Stimulated activated CD4-positive, alpha-beta T cell treated with anti-CD3 and anti-CD28 coated beads, TNF-alpha, amount 100 ng/mL, for 4 hours (primary cell): ENCODE measurements at places on chromosomes 7 and 10.

DNA sequence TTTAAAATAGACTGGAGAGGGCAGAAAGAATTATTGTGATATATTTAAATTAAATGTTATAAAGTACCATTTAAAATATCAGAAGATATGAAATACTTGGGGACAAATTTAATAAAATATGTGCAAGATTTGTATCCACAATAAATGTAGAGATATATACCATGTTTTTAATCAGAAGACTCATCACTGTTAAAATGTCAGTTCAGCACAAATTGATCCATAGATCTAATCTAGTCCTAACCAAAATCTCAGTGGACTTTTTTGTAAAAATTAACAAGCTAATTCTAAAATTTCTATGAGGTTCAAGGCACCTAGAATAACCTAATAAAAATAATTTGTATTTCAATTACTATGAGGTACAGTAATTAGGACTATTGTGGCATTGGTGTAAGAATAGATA lies 96.4 kb downstream of the CTNNA3 start:
- DNase-seq = no peak

DNA sequence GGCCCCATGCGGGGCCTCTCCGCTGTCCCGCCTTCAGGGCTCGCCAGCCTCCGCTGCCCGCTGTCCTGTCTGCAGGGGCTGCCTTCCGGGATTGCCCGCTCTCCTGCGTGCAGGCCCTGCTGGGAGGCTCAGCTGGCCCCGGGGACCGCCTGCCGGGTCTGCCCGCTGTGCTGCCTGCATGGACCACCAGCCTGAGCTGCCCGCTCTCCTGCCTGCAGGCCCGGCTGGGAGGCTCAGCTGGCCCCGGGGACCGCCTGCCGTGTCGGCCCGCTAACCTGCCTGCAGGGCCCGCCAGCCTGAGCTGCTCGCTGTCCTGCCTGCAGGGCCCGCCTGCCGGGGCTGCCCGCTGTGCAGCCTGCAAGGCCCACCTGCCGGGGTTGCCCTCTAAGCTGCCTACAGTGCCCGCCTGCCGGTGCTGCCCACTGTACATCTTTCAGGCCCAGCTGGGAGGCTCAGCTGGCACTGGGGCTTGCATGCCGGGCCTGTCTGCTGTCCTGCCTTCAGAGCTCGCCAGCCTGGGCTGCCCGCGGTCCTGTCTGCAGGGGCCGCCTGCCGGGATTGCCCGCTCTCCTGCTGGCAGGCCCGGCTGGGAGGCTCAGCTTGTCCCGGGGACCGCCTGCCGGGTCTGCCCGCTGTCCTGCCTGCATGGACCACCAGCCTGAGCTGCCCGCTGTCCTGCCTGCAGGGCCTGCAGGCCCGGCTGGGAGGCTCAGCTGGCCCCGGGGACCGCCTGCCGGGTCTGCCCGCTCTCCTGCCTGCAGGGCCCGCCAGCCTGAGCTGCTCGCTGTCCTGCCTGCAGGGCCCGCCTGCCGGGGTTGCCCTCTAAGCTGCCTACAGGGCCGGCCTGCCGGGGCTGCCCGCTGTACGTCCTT lies 165.1 kb downstream of the GLRX3 start:
- DNase-seq = peak; percentile 17

DNA sequence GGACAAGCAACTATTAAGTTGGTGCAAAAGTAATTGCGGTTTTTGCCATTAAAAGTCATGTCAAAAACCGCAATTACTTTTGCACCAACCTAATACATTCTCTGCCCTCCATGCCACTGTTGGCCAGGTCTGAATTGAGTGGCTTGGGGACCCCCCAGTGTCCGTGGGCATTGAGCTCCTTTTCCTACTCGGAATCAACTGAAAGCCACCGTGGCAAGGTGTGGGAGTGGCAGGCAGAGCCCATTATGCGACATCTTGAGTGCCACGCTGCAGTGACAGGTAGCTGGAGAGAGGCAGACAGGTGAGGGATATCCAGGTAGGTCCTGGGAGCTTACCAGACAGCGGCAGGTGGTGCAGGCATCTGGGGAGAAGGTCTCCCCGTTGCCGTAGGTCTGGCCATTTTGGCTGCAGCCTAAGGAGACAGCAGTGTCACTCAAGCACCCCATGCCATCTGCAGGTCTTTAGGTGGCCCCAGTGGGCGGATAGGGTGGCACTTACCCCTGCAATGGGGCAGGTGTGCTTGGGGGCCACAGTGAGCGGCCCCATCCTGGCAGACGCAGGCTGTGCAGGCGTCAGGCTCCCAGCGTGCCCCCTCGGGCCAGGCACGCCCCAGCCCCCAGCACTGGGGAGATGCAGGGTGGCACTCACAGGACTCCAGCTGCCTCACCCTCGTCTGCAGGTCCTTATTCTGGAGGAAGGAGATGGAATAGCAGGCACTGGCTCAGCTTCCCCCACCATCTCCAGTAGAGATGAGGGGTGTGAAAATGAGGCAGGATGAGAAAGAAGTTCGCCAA lies 3.5 kb downstream of the KCP start:
- DNase-seq = no peak

- DNase-seq = no peak
Observed at GRCh38 chr7:138032186-138032585, 30.3 kb upstream of the CREB3L2 start.

DNA sequence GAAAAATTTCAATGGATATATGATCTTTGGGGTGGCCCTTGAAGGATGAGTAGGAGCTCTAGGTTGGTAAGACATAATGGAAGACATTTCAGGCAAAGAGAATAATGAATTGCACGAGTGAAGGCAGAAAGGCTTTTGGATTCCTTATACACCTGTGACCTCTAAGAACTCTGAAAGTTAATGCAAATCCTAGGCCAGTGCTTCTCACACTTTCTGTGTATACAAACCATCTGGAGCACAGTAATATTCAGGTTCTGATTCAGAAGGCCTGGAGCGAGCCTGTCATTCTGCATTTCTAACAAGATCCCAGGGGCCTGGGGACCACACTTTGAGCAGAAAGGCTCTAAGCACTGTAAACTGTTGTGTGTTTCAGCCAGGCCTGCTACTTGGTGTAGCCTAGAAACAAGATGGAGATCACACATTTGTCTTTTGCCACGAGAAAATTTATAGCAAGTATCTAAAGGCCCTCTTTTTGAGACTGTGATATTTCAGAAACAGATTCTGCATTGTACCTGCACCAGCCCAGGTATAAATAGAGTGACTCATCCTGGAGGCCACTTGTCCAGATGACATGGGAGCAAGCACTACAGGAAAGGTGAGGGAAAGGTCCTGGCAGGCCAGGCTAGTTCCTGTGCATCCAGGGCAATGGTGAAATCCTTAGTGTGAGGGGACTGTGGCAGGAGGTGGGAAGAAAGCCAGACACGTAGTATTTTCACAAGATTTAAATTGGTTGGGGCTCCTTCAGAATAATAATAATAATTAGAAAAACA lies 24.4 kb downstream of the MRPS33 start:
- DNase-seq = no peak

DNA sequence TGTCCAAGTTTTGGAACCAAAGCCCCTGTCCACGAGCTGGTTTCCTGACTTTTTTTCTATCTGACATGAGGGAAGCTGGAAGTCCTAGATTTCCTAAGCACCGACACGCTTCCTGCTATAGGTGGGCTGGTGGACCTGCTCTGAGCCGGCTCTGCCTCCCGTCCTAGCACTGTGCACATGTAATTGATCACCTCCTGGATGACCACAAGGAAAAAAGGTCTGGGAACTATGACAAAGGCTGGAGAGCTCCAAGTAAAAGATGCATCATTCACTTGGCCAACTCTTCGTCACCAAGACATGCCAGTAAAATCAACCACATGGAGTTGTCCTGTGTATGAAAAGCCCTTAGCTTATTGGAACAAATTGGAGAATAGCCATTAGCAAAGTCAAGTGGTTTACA lies 104.8 kb downstream of the ITIH5 start:
- DNase-seq = no peak

DNA sequence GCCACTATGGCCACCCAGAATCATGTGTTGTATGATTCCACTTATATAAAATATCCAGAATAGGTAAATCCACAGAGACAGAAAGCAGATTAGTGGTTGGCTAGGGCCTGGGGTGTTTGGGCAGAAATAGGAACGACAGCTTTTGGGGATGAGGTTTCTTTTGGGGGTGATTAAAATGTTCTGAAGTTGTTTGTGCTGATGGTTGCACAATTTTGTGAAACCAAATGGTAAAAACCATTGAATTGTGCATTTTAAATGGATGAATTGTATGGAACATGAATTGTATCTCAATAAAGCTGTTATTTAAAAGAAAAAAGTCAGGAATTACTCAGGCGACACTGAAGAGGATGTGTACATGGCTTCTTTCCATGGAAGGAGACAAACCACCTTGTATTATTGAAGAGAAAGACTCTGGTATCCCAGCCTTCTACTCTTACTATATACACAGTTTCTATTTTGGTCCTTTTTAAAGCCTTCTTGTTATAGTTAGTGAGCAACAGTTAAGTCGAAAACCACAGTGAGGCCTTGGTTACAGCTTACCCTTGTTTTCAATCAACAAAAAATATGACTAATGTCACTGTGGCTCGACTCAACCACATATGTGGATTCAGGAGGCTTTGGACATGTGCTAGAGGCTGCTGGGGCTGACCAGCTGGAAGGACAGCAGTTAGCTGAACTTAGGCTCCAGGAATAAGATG lies 57.1 kb upstream of the KMT2E start:
- DNase-seq = no peak

DNA sequence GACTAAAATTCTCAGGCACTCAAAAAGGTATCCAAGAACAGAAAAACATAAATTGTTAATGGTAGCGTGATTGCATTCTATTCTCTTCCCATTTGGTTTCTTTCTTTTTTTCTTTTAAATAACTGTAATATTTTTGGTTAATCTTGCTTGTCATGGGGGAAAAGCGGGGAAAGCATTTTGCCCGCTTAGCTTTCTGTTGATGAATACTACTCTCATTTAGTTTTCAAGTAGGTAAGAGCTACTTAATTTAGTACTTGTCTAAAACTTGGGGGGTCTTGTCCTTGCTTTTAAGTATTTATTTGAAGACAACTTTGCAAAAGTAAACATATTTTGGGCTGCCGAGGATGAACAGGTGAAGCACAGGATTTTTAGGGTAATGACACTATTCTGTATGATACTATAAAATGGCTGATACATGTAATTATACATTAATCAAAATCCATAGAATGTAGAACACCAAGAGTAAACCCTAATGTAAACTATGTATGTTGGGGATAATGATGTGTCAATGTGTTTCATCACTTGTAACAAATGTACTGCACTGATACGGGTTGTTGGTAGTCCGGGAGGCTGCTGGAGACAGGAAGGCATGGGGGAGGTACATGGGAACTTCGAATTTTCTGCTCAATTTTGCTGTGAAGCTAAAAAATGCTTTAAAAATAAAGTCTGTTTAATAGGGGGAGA lies 1.7 kb downstream of the TES start:
- DNase-seq = no peak

GRCh38 chr10:42177077-42177792 lies 461.1 kb downstream of the ZNF33B start:
- DNase-seq = no peak

DNA sequence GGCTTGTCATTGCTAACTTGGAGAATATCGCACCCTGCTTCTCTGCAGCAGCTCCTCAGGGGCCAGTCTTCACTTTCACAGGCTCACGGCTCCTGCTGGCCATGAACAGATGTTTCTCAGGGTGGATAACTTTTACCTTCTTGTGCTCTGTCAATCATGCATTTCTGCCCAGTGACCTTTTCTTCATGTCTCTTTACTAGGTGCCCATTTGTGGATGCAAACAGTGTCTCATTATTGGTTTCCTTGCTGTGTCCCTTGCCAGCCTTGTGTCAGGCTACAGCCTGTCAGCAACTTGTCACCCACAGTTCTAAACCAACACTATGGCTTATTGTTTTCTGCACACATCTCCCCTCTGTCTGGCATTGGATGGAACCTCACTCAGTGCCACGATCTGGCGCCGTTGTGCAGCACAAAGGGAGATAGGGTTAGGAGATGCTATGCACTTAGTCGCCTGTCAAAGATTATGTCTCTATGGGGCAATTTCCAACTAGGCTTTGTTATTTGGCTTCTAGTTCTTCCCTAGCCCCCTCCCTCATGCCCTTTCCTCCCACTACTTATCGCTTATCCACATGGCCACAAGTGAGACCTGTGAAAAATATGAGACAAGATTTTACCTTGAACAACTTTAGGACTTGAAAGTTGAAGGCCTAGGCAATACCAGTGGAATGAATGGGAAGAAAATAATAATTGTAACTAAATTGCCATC lies 45.7 kb upstream of the NXPH1 start:
- no peak for DNase-seq

- no peak for DNase-seq
Observed at GRCh38 chr10:118953598-118954393, 75.7 kb upstream of the NANOS1 start.

- no peak for DNase-seq
Observed at GRCh38 chr7:39673868-39674267, 50.5 kb downstream of the RALA start.

GRCh38 chr10:35353395-35353794 lies 17.1 kb downstream of the CCNY start:
- DNase-seq = no peak

GRCh38 chr7:1755783-1756625 lies 85.9 kb downstream of the ELFN1 start:
- DNase-seq = no peak

DNA sequence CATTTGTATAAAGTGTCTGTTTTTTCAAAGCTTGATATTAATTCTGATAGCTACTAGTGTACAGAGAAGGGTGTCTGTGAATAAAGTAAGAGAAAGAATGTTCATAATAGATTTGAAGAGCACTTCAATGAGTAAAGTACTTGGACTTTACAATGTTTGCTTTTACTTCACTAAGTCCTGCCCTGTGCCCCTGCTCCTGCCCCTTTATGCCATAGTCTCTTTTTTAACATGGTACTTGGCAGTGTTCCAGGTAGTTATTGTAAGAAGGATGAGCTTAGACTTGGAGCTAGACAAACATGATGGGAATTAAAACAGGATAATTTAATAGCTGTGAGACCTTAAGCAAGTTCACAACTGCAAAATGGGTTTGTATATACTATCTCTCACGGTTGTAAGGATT lies 41.0 kb downstream of the ZEB1 start:
- DNase-seq = no peak

GRCh38 chr10:70145666-70146488 lies 623 bp downstream of the TYSND1 start:
- DNase-seq = peak; percentile 51

- no peak for DNase-seq
Observed at GRCh38 chr7:127895814-127896280, 135.4 kb downstream of the LRRC4 start.

- DNase-seq = no peak
Observed at GRCh38 chr7:151131592-151132293, 35.8 kb downstream of the GBX1 start.
